Fibroblast of the aortic adventitia (primary cell): ENCODE measurements at places on chromosomes 7 and 10. TPM values are rescaled to one million over a fixed set of nuclear protein-coding genes. Genes with fewer than 3 reads are reported as not detected.

Gene ELN
- total RNA-seq: 22.3 and 101 TPM in 2 replicates

Gene BMPER
- 45.4 and 157 TPM in 2 replicates for total RNA-seq

Gene CFTR
- total RNA-seq: 0.09 TPM in 1 of 2 replicates, not detected in the other

Gene STRIP2
- 2.5 and 6.9 TPM in 2 replicates for total RNA-seq

Gene SLC26A5
- not detected in 2 replicates for total RNA-seq

Gene SLC39A12
- not detected in 2 replicates for total RNA-seq

Gene NPTX2
- total RNA-seq: 0.25 and 2.5 TPM in 2 replicates

Gene TUBB8
- not detected in 2 replicates for total RNA-seq

Gene UCMA
- total RNA-seq: not detected in 2 replicates

Gene CFAP46
- total RNA-seq: 0.09 and 1.5 TPM in 2 replicates

Gene RAPGEF5
- 1.5 and 4.2 TPM in 2 replicates for total RNA-seq

Gene TMEM236
- total RNA-seq: 0.09 and 0.16 TPM in 2 replicates

Gene UTF1
- not detected in 2 replicates for total RNA-seq

Gene CRTAC1
- not detected in 2 replicates for total RNA-seq

Gene PVRIG
- total RNA-seq: not detected in 2 replicates

Gene NKX1-2
- not detected in 2 replicates for total RNA-seq

Gene LAMB4
- 0.08 and 0.45 TPM in 2 replicates for total RNA-seq

Gene WNT16
- 0.16 and 2.7 TPM in 2 replicates for total RNA-seq

Gene TCERG1L
- not detected in 2 replicates for total RNA-seq

Gene HSPA12A
- 10.3 and 18.8 TPM in 2 replicates for total RNA-seq

Gene FAM171A1
- total RNA-seq: 32.9 and 43.6 TPM in 2 replicates

Gene CPA4
- total RNA-seq: 7.7 and 29.6 TPM in 2 replicates

Gene IGFBP3
- 287 and 1,278 TPM in 2 replicates for total RNA-seq

Gene FAM25A
- total RNA-seq: not detected in 2 replicates

Gene CH25H
- total RNA-seq: 2.2 TPM in 1 of 2 replicates, not detected in the other

Gene SPDYE8
- total RNA-seq: not detected in 2 replicates

Gene FOXI2
- total RNA-seq: not detected in 2 replicates

Gene FAM25G
- not detected in 2 replicates for total RNA-seq
